ENCODE measurements at places on chromosomes 7 and 10.

GRCh38 chr7:81845744-81846241 is 75.9 kb upstream of the HGF start:
- no peak for DNase-seq

DNA sequence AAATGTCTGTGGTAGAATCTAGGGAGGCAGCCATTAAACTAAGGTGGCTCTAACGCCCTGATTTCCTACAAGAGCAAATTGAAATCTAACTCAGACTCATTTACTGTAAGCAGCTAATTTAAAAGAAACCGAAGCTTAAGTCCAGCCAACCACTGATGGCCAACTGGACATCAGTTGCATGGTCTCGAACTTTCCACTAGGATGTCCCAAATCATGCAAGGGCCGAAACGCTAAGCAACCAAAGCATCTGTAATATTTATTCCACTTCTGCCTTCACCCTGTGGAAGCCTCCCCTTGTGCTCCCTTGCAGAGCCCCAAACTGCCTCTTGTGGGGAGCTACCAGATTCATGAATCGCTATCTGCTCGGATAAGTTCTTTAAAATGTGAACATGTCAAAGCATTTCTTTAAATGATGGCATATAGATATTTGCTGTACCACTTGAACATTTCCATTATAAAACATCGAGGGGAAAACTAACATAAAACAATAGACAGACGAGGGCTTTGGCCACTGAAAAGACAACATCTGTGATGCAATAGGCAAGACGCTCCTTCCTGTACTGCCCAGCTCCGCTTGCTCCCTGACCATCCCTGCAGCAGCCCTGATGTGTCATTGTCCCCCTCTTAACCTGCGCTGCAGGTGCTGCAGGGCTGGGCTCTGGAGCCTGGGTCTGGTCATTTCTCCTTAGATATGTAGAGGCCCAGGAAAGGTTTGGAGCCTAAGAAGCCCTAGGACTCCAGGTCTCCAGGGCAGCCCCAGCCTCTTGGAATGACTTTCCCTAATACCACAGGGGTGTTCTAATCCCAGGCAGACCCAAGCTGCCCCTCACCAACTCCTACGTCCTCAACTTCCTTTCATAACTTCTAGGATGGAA is 2.9 kb upstream of the RBP3 start:
- no peak for DNase-seq

GRCh38 chr7:23472956-23473843 is 2.9 kb upstream of the IGF2BP3 start:
- DNase-seq = no peak

GRCh38 chr10:10919976-10920375 is 97.7 kb upstream of the CELF2 start:
- no peak for DNase-seq

- no peak for DNase-seq
Measured at GRCh38 chr7:22445140-22445743, 54.7 kb downstream of the STEAP1B start.

DNA sequence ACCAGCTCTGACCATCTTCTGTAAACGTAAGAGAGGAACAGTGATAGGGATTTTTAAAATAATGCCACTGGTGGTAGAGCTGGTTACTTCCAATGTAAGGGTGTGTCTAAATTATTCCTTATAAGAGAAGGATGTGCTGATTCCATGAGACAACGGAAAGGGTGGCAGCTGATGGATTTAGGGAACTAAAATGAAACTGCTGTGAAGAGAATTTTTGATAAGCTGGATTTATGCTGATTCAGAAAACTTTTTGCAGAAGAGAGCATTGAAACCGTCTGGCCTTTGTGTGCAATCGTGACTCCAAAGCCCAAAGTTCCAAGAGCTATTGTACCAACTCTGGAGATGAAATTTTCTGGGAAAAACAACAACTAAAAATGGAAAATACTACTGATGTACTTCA is 301.0 kb downstream of the PRPF18 start:
- no peak for DNase-seq

- no peak for DNase-seq
Measured at GRCh38 chr7:130384841-130385599, 4.7 kb downstream of the CPA1 start.

GRCh38 chr7:53504914-53505313 is 469.5 kb downstream of the POM121L12 start:
- no peak for DNase-seq

DNA sequence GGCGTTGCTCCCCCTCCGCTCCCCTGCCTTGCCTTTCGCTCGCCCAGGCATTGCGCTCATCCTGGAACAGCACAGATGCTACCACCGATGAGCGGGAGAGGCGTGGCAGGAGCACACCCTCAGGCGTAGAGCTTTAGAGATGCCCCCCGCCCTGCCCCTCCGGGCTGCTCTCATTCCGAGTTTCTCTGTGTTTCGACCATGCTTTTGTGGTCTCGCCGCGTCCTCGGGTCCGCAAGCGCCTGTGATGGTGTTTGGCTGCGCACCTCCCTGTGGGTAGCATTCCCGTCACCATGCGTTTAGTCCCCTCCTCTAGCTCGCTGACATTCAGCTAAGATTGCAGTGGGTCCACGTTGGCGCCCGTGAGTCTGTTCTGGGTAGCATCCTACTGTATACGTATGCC is 18.7 kb downstream of the NOM1 start:
- no peak for DNase-seq

GRCh38 chr7:64905547-64905946 is 2.5 kb downstream of the ZNF273 start:
- no peak for DNase-seq

DNA sequence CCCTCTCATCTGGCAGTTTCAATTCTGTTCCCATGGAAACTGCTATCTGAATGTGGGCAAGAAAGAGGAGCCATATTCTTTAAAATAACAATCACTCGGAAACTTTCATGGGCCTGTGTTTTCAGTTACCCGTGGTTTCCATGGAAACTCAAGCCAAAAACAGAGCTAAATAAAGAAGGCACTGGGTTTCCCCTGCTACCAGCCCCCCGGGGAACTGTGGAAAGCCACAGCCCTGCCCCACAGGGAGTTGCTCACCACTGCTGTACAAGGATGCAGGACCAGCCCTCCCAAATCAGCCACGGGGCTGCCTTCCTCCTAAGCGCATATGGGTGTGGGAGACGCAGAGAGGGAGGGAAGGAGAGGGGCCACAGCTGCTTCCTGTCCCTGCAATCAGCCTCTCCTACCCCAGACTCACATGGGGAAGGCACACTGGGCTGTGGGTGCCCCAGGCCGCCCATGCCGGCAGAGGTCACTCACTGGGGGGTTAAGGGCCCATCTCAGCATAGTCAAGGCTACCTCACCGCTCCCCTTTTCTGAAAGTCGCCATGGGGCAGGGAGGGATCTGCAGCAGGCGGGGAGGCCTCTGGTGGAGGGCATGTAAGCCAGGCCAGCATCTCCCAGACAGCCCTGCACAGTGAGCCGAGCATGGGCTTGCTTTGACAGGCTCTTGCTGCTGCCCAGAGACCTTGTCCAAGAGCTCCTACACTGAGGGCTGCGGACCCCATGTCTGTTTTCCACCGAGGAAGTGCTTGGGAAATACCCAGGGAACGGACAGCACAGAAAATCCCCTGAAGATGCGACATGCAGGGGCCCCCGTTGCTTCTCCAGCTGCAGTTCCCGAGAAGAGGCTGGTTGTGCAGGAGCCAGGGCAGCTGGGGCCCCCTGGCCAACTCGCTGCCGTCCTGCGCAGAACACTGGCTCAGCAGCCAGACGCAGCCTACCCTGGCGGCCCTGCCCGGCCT is 157.3 kb upstream of the PPP2R2D start:
- DNase-seq = no peak

DNA sequence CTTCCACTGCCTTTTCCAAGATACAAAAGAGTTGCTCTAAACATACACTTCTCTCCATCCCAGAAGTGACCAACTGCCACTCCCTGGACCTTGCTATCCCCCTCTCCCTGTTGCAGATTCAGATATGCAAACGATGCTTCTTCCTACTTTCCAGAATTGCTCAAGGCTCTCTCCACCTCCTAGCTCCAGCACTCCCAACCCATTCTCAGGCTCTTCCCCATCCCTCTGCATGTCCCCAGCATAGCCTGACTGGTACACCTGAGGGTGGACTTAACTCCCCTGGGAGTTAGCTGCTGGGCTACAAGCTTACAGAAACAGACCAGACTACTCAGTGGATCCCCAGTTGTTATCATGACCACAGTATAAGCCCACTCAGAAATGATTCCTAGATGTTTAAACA is 27.6 kb downstream of the MKRN1 start:
- no peak for DNase-seq

- DNase-seq = no peak
Measured at GRCh38 chr7:148261996-148262688, 328.4 kb upstream of the C7orf33 start.

- no peak for DNase-seq
Measured at GRCh38 chr7:105191331-105191730, 177.3 kb downstream of the KMT2E start.

- no peak for DNase-seq
Measured at GRCh38 chr7:14040528-14040927, 51.1 kb upstream of the ETV1 start.

DNA sequence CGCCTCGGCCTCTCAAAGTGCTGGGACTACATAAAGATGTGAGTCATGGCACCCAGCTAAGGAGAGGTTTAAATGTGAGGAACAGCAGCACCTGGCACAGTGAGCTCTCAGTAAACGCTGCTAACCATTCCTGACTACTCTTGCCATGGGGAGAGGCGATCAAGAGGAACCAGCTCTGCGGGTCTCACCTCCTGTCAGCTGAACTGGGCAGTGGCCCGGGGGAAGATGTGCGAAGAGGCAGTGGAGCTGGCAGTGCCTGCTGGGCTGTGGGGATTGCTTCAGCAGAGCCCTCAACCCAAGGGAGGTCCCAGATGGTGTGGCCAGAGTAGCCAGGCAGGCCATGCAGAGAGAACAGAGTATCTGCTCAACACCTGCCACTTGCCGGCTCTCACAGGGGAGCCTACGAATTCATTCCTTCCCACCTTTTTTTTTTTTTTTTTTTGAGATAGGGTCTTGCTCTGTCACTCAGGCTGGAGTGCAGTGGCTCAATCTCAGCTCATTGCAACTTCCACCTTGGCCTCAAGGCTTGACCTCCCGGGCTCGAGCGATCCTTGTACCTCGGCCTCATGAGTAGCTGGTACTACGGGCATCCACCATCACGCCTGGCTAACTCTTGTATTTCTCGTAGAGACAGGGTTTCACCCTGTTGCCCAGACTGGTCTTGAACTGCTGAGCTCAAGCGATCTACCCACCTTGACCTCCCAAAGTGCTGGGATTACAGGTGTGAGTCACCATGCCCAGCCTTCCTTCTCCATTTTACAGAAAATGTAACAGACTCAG is 6.8 kb downstream of the POLM start:
- no peak for DNase-seq

- DNase-seq = no peak
Measured at GRCh38 chr10:4652111-4653010, 173.6 kb upstream of the AKR1E2 start.

DNA sequence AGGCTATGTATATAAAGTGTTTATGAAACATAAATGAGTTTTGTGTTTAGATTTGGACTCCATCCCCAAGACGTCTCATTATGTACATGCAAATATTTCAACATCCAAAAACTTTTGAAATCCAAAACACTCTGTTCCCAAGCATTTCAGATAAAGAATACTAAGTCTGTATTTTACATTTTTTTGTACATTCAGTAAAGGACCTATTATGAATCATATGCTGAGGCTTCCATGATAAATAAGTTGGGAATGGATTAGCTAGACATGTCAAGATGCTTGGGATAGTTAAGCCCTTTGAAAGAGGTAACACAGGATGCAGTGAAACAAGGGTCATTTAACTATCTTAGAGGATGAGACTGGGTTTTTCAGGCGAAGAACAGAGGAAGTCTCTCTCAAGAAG is 262.9 kb downstream of the SNX13 start:
- no peak for DNase-seq

DNA sequence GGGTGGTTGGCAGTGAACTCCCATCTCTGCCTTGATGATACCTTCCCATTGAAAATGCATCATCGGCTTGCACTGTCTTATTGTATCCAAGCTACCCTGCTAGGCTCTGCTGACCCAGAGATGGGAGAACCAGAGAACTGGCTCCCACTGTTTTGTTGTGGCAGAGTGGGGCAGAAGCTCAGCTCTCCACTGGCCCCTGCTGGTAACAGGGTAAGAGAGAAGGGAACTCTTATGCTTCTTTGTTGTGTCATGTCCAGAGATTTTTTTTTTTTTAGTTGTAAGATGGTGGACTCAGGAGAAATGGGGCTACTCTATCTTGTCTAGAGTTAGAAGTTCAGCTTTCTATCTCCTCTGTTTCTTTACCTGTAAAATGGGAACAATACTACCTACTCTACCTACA is 100.5 kb upstream of the SDK1 start:
- no peak for DNase-seq

- DNase-seq = no peak
Measured at GRCh38 chr10:118682533-118682932, 72.2 kb downstream of the CACUL1 start.

DNA sequence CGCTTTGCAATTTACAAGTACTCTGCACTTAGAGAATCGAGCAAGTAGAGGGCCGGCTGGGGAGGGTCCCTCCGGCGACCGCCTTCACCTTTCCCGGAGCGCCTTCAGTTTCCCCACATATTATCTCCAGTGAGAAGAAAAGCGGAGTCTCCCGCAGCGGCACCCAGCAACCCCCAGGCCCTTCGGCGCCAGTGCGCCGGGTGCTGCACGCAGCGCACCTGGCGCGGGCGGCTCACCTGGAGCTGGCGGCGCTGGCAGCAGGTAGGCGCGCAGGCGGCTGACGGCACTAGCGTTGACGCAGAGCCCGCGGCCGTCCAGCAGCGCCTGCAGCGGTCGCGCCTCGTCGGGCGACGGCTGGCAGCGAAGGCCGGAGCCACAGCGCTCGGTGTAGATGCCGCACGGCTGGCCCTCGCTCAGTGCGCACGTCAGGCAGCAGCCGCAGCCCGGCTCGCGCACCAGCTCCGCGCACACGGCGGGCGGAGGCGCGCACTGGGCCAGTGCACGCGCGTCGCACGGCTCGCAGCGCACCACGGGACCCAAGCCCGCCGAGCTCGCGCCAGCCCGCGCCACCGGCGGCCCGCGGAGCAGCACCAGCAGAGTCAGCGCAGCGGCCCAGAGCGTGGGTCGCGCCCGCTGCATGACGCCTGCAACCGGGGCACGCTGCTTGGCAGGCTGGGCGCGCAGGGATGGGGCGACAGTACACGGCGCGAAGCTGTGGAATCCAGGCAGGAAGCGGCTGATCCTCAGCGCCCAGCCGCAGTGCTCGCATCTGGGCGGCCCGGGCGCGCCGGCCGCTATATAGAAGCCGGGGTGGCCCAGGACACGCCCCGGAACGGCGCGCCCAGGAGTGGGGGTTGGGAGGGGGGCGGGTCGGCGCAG is at the start of gene IGFBP3:
Gene IGFBP3, minus strand, starts transcription at position 771 of the 879 bp plus-strand sequence. Its CDS starts 132 bp downstream, at position 639.
- DNase-seq = no peak

- no peak for DNase-seq
Measured at GRCh38 chr10:119061926-119062325, 18.7 kb downstream of the EIF3A start.

- no peak for DNase-seq
Measured at GRCh38 chr7:11625669-11626068, 206.3 kb downstream of the THSD7A start.
